Activated CD8-positive, alpha-beta memory T cell treated with anti-CD3 and anti-CD28 coated beads, Interleukin-2, amount 10 ng/mL, durations not matched to agents 7 days and 5 days (primary cell): ENCODE measurements at places on chromosomes 13 and 19. TPM values are rescaled to one million over a fixed set of nuclear protein-coding genes. Genes with fewer than 3 reads are reported as not detected.

GRCh38 chr13:98345107-98345935, 168.3 kb upstream of the RNF113B start:
- DNase-seq = no peak
- no peaks in the 10 kb centered on the region for H3K36me3 ChIP-seq
- no peak overlapping the region for H3K4me3 ChIP-seq
- no peaks in the 10 kb centered on the region for H3K4me1 ChIP-seq

GRCh38 chr13:76229281-76229680, 593.2 kb downstream of the LMO7 start:
- H3K4me1 ChIP-seq = no peaks in the 10 kb centered on the region
- no peaks in the 10 kb centered on the region for H3K27me3 ChIP-seq
- H3K27ac ChIP-seq = no peak overlapping the region
- H3K36me3 ChIP-seq = no peaks in the 10 kb centered on the region
- H3K4me3 ChIP-seq = no peak overlapping the region

The DNM2 gene
- total RNA-seq = 267 TPM

The IGFL3 gene
- not detected for total RNA-seq

DNA sequence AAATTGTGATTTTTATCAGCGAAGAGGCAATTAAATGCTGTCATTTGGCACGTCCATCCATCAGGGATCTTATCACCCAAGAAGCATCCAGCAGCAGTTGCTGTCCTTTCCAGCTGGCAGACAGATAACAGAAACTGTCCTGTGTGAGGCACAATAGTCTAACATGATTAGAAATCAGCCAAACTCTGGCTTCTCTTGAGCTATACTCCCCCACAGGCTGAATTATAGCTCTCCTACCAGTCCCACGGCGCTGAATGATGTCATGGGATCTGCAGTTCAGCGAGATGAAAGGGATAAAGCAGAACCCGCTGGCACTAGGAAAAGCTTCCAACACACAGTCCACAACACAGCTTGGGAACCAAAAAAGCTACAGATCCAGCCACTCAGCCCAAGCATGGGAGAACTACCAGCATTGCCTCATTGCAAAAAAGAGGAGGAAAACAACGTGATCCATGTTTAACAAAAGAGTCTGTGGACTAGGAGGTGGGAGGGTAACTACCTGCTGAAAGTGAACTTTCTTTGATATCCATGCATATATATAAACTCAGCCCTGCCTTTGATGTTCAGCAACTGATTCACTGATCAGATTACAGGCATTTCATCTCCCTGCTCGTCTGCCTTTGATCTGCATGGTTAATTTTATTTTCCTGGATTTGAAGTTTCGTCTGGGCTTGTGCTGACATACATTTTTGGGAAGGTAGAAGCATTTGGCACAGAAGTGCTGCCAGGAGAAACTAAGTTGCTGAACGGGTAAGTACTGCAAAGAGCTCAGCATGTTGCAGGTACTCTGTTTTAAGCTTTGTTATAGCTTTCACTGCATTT, at the start of gene TNFRSF19:
TSS of gene TNFRSF19 (plus strand) at position 314 of the 822 bp plus-strand sequence. CDS start 19,772 bp downstream, outside the sequence.
- no peaks in the 10 kb centered on the region for H3K36me3 ChIP-seq
- H3K27me3 ChIP-seq = peaks cover 68% of the 10 kb centered on the region
- H3K4me3 ChIP-seq = no peak within 1 kb of the TSS

GRCh38 chr13:23472189-23472588, 38.7 kb upstream of the SACS start:
- H3K4me1 ChIP-seq = peaks cover under 1% of the 10 kb centered on the region
- no peak for DNase-seq
- no peak overlapping the region for H3K27ac ChIP-seq
- H3K36me3 ChIP-seq = no peaks in the 10 kb centered on the region
- no peak overlapping the region for H3K4me3 ChIP-seq
